ENCODE measurements at places on chromosomes 13 and 19. TPM values are rescaled to one million over a fixed set of nuclear protein-coding genes. Genes with fewer than 3 reads are reported as not detected.

Gene LRRC25
- 1.6 TPM for polyA plus RNA-seq

GRCh38 chr13:61128850-61129645, 286.6 kb downstream of the PCDH20 start:
- no peak for DNase-seq

- DNase-seq = no peak
These were observed 139.7 kb downstream of the SLITRK6 start for GRCh38 chr13:85659493-85659892.

DNA sequence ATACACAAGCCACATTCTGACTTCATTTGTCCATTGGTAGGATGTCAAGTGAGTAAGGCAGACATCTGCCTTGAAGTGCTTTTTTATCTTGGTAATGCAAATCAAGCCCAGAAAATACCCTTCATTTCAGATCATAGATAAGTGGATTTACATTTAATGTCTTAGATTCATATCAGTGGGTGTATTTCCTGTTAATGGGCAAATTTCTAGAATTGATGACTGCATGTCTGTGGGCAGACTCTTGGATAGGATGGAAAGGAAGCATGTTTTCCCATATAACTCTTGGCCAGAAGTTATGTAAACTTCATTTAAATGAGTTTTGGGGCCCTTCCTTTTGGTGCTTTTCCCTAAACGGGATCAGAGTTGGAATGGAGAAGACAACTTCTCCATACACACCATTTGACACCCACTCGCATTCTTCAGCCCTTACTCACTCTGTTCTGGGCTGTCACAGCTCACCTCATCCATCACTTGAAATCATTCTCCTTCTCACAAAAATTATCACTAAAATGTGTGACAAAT, 154.6 kb downstream of the FLT1 start:
- no peak for DNase-seq

Measured in forelimb muscle (tissue), 1 donor.